ENCODE measurements at places on chromosomes 2 and 18. TPM values are rescaled to one million over a fixed set of nuclear protein-coding genes. Genes with fewer than 3 reads are reported as not detected.

GRCh38 chr2:126686841-126687485 is 31.0 kb downstream of the GYPC start:
- DNase-seq = no peak

MC2R gene
- polyA plus RNA-seq = not detected

CYBRD1 gene
- 20.7 TPM for polyA plus RNA-seq

CXCR1 gene
- polyA plus RNA-seq = not detected

RASGRP3 gene
- polyA plus RNA-seq = 15.7 TPM

- no peak for DNase-seq
These were observed 12.2 kb downstream of the TMEM177 start for GRCh38 chr2:119691189-119691588.

DNA sequence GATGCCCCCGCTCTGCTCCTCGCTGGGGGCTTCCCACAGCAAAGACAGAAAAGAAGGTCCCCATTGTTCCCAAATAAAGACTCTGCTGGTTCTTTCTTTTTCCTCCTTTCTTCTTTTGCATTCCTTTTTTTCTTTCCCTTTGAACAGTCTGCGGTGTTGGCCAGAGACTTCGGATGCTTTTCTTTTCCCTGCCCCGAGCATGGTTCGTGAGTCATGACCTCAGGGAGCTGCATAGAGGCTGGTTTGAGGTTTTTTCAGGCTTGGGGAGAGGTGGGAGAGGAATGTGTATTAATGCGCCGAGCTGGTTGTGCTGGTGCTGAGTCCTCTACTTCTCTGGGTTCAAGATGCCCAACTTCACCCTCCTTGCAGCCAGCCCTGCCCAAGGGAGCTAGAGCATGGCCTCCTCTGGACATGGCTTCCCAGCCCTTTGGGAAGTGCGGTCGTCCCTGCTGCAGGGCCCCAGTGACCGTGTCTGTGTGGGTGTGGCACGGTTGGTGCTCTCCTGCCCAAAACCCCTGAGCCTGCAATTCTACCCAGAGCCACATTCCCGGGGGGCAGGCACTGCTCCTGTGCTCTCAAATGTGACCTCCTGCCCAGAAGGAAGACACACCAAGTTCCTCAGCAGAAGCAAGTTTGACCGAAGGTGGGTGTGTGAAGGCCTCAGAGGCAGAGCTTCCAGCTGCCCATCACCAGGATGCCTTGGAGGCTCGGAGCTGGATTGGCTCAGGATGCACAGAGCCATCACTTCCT is 9.0 kb upstream of the ARHGEF4 start:
- no peak for DNase-seq

All from spinal cord (tissue), 10 donors.